ENCODE measurements at places on chromosomes 6 and 20.

GRCh38 chr6:159455700-159456274, 237.3 kb downstream of the SOD2 start:
- no peak for DNase-seq

- no peak for DNase-seq
Observed at GRCh38 chr6:114007516-114007915, 36.6 kb upstream of the HDAC2 start.

GRCh38 chr6:34680802-34681515, 15.6 kb downstream of the ILRUN start:
- no peak for DNase-seq

- DNase-seq = no peak
Observed at GRCh38 chr6:40807484-40807883, 220.3 kb upstream of the LRFN2 start.

DNA sequence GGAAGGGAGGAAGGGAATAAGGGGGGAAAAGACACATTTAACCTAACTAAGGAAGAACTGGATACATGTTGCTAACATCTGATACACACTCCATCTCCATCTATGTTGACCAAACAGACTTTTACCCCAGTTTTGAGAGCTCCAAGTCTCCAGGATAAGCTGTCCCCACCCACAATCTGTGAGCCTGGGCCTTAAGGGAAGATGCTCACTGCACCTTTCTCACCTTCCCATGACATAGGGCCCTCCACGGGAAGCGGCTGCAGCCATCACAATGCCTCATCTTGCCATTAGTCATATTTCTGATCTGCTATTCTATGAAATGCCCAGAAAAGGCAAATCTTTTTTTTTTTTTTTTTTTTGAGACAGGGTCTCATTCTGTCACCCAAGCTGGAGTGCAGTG, 126.6 kb upstream of the SALL4 start:
- DNase-seq = no peak

- DNase-seq = no peak
Observed at GRCh38 chr6:154986787-154987235, 8.3 kb upstream of the TIAM2 start.

DNA sequence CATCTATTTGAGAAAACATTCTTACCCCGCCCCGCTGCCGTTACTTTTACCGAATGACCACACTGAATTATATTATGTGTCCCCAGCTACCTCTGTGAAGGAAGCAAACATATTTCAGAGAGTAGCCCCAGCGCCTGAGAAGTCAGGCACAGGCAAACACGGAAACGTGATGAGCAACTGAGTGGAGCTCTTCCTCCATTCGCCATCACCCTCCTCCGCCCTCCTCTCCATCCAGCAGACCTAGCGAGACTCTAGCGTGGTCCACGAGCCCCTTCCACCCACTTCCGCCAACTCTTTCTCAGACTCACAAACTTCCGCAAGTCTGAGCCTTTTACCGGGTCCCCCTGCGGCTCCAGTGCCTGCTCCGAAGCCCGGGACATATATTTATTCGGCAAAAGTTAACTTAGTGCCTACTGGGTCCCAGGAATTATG, 582 bp downstream of the SNRPB start:
- DNase-seq = peak; percentile 47

DNA sequence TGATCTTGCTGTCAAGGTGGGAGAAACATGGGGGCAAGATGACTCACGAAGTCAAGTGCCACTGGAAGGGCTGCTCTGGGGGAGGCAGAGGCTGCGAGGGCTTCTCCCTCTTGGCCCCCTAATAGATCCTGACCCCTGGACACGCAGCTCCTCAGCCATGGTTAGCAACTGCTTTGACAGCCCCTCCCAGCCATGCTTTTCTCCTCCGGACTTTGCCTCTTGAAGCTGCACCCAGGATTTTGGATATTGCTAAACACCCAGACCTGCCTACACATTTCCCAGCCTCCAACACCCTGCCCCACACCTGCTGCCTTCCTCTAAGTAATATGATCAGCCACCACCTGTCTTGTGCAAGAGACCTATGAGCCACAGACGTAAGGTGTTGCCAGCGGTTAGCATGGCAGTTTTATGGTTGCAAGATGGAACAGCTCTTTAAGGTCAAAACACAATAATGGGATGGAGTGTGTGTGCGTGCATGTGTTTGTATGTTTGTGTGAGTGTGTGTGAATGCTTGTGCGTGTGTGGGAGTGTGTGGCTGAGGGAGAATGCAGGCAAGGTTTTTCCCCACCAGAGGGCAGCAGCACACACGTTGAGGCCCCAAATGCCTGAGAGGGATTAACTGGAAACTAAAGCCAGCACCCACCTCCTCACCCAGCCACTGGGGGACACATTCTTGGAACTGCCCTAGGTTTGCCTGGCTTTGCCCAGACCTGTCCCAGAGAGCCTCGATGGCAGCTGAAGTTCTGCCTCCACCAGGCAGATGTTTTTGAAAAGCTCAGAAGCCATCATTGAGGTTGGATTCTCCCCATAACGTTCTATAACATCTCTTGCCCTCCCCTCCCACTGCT, 2.5 kb downstream of the IP6K3 start:
- DNase-seq = peak; percentile 80

- no peak for DNase-seq
Observed at GRCh38 chr20:19926591-19926990, 90.6 kb upstream of the NAA20 start.

- no peak for DNase-seq
Observed at GRCh38 chr20:53708129-53708968, 114.7 kb upstream of the ZNF217 start.

DNA sequence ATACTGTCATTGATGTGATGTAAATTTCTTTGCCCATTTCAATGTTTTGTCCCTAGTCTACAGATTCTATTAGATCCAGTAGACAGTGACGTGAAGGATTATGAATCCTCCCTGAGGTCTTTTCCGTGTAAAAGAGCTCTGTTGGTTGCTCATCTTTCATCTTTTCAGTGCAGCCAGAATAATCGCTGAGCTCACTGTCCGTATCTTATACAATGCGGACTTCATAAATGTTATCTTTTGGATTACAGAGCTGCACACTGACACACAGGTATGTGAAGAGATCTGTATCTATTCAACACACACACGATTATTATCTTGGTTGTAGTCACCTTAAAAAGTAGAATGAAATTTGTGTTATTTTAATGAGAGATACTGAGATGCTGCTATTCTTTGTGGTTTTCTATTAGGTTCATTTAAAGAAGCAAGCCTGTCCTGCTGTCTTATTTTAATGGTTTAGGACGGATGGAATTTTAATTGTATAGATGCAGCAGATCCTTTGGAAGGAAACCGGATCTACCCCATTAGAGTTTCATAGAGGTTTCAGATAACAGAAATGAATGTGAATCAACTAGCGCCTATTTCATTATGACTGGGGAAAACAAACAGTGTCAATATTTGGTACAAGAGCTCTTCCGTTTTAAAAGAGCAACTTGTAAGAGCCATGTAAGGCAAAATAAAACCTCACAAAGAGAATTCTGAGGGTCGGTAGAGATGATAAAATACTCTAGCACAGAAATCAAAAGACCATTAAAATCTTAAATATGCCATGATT, 79.4 kb downstream of the BMP6 start:
- DNase-seq = no peak

DNA sequence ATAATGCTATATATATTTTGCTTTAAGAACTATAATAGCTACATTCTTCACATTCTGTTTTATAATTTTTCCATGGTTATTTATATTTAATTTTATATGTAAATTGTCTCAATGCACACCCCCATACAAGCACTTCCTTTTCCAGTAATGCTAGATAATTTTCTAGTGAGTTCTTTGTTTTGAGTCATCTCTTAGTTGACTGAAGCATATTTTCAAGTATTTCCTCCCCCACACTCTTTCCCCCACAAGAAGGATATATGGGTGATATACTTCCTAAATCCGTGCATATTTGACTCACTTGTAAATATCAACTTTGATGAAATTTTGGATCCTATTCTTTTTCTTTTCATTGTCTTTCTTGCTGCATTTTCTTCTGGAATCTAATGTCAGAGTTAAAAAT, 82.1 kb upstream of the SRSF6 start:
- no peak for DNase-seq

GRCh38 chr6:149055195-149055899, 262.2 kb upstream of the TAB2 start:
- no peak for DNase-seq

DNA sequence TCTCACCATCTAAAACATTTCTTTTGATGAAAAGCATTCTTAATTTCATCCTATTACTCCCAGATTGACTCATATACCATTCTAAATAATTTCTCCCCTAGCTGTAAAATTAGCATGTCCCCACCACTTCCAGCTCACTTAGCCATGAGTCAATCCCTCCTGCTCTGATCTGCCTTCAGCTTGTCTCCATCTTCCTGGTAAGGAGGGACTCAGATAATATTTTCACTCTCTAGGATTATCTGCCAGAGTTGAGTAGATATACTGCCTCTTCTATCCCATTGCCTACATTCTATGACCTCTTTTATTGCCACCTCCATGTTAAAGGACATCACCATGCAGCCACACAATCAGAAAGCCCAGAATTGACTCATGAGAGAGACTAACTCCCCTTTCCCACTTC, 348.8 kb upstream of the POU3F2 start:
- DNase-seq = no peak

DNA sequence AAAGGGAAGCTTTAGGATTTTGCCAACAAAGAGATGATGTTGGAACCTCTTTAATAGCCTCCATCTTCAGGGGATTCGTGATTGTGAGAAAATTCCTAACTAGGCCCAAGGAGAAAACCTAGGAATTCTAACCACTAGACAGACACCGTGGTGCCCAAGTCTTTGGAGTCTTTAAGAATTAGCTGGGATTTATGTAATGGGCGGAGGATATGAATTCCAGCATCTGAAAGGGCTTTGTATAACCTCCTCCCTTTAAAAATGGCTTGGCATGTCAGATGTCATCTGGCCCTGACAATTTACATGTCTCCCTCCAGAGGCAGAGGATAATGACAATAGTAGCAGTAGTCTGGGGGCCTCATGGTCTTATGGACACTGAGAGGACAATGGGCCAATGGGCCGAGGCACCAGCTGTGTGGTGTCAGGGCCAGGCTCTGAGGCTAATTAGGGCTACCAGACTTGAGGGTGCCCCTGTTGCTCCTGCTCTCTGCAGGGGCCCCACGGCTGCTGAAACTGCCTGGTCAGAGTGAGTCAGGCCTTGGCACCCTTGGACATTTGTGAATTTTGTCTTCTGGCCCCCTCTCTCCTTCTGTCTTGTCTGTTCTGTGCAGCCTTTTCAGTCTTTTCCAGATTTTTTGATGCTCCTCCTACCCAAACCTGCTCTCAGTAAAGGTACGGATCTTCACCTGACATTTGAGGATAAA, 113.9 kb downstream of the EDN1 start:
- no peak for DNase-seq

DNA sequence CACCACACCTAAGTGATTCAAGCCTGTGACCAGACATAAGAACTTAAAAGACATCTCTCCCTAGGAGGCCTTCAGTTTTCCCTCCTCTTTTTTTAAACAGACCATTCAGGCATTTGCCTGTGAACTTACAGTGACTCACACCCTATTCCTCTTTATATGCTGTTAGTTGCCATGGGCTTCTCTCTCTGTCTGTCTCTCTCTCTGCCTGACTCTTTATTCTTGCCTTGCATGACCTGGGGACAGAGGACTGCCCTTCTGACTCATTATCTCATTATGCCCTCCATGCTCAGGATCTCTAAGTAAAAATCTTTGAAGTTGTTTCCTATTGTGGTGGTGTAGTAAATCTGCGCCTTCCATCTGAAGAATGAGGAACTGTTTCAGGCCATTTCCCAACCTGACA, 442.2 kb upstream of the MAN1A1 start:
- no peak for DNase-seq

DNA sequence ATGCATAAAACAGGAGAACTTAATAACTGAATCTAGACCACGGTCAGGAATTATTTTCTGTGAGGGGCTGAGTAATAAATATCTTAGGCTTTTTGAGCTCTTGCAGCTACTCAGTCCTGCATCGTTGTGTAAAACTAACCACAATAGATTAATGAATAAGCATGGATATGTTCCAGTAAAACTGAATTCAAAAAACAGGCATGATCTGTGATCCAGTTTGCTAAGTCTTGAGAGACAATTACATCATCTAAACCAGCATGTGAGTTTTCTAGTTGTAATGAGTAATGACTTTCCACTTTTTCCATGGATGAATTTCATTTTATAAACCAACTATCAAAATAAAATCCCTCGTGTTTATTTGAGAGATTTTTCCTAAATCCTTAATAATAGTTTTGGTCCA, 336.8 kb downstream of the RFPL4B start:
- DNase-seq = no peak

- DNase-seq = no peak
Observed at GRCh38 chr6:163347021-163347446, 67.5 kb upstream of the QKI start.

- no peak for DNase-seq
Observed at GRCh38 chr6:163320804-163321203, 93.7 kb upstream of the QKI start.

DNA sequence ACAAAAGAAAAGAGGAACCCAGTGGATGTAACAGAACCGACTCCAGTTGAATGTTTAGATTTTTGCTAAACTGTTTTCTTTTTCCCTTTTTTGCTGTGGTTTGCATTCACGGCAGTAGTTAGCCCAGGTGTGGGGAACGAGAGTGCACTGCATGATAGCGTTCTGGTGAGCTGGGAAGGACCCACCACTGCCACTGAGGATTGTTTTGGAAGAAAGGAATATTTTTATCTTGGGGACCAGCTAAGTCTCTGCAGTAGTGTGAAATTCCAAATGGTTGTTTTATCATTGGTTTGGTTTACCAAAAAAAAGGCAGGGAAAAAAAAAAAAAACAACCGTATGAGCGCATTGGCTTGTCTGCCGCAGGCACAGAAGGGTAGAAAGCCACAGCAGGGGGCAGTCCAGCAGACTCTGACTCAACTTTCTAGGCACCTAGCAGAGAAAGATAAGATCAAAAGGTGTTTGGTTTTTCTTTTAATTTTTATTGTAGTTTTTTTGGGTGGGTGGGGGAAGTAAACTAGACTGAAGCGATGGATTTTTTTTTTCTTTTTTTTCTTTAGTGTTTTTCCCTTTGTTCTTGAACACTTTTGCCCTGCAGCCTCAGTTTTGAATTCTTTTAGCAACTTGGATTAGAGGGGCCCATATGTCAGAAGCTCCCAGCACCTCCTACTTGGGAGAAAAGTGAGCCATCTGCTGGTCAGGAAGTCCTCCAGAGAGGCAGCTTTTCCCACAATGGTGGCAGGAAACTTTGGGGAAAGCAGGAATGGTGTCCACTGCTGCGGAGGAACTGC, 13.5 kb upstream of the RAB5IF start:
- peak; percentile 43 for DNase-seq

All from endothelial cell (in vitro differentiated cells).